Activated CD4-positive, alpha-beta memory T cell treated with anti-CD3 and anti-CD28 coated beads, Interleukin-2, amount 10 ng/mL, durations not matched to agents 7 days and 5 days (primary cell): ENCODE measurements at places on chromosomes 4 and X. TPM values are rescaled to one million over a fixed set of nuclear protein-coding genes. Genes with fewer than 3 reads are reported as not detected.

SATL1 gene
- total RNA-seq, result not detected

GLRA2 gene
- total RNA-seq, result not detected

CXCL8 gene
- 12.5 TPM for total RNA-seq

TMPRSS11A gene
- not detected for total RNA-seq

RNF175 gene
- not detected for total RNA-seq

DOK7 gene
- total RNA-seq, result not detected

IQSEC2 gene
- 0.20 TPM for total RNA-seq

EGFL6 gene
- 3.8 TPM for total RNA-seq

BTK gene
- total RNA-seq, result 0.10 TPM

HGFAC gene
- not detected for total RNA-seq

COX7B2 gene
- not detected for total RNA-seq

- no peak for DNase-seq
Measured at GRCh38 chrX:107324493-107325310, 118.3 kb downstream of the DNAAF6 start.

- no peak for DNase-seq
Measured at GRCh38 chrX:119763836-119764387, 5.5 kb downstream of the SOWAHD start.

DNA sequence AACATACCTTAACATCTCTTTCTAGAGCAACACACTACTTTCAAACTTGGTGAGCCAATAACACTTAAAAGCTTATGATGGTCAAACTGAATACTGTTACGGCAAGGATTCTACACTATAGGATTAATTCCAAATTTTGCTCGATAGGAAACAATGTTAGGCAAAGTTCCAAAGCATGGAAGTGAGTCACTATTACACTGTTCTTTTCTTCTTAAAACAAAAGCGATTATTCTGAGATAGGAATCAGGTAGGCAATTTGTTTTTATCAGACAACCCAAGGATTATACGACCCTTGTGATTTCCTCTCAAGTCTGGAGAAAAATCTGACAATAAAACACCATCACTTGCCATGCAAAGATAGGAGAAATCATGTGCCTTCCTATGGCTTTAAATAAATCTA, 81.5 kb downstream of the HUWE1 start:
- no peak for DNase-seq

DNA sequence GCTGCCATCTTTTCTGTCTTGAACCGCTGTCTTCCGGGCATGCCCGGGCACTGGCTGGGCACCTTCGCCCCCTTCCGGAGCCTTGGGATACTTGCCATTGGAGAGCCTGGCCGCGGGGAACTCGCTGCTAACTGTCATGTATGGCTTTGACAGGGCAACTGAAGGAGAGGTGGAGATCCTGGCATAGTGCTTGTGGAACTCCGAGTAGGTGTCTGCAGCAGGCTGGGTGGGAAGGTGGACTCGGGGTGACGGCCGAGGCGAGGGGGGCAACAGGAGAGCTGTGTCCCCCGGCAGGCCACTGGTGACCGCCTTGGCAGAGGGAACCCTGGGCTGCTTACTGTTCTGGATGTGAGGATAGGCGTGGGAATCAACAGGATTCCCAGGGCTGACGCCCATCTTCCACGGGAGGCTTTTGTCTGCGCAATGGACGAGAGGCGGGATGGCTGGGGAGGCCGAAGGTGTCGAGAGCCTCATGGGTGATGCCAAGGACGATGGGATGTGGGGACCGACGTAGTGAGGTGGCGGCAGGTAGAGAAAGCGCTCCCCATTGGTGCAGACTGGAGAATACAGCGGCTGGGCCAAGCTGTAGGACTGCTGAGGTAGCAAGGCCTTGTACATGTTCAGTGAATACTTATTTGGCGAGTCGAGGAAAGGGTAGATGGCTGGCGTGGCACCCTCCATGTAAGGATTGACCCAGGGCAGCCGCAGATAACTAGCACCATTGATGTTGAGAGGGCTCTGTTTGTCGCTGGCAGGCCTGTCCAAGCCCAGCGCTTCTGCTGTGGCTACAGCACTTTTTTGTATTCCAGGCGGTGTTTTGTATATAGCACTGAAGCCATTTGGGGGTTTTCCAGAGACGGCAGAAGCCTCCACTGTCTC, 23.4 kb downstream of the BCOR start:
- no peak for DNase-seq

DNA sequence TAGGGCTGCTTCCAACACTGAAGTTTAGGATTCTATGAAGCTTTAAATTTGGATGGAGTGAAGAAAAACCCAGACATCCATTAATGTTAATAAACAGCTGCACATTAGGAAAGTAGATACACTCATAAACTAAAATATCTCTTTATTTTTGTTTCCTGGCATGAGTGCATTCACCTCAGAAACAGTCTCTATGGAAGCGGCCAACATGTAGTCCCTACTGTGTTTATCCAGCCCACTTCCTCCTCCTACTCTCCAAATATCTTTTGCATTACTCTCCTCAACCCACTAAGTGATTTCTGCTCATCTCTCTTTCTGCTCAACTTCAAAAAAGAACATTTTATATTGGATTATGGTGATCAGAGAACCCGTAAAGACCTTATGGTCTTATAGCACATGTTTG, 180.3 kb upstream of the MXRA5 start:
- DNase-seq, result no peak

DNA sequence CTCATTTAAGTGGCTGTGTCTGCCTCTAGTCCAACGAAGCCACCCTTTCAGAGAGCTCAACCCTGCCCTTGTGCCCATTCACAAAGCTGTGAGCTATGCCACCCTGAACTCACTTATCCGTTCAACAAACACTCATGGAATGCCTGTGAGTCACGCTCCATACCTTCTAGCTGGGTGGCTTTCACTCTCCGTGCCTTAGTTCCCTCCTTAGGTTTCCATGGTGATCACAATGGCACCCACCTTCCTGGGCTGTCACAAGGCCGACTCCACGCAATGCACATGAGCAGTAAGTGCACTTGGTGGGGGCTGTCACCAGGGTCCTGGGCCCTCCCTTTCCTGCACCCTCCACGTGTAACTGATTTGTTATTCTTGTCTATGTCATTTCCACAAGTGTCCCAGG, 37.2 kb upstream of the PPP2R2C start:
- DNase-seq, result no peak

- no peak for DNase-seq
Measured at GRCh38 chr4:105992641-105993305, 97.5 kb downstream of the NPNT start.

DNA sequence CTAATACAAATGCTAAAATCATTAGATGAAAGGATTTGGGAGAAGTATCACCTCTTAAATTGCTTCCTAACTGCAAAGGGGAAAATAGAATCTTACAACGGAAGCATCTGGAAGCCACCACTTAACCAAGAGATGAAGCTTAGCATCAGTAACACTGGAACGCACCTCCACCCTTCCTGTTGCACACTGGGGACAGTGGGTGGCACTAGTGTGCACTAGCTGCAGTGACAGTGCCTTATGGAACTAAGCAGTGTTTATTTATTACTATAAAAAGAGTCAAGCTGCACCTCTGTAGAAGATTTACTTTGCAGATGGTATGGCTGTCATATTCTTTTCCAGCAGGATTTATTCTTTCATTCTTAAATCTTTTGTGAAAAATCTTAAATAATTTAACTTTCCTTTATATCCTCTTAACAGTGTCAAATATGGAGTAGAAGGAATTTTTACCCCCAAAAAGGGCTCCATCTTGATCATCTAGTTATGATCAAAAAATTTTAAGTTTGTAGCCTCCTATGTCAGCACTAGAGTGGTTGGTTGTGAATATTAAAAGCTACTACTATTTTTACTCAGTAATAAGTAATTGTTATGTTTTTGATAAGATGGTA, 76.7 kb downstream of the SCD5 start:
- peak; percentile 18 for DNase-seq

DNA sequence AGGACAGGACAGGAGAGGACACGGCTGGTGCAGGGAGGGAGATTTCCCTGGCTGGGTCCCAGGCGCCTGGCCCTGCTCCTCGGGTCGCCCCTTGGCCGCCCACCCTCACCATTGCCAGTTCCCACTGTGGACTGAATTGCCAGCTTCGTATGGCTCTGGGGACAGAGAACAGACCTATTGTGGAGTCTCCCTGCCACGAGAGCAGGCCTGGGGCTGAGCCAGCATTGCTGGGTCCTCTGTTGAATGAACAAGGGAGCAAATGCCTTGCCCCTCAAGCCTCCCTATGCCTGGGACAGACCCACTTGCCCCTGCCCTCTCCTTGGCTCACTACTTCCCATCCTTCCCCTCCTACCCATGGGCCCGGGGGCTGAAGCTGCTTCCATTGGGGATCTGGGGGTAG, 4.3 kb downstream of the PLXNA3 start:
- no peak for DNase-seq

- no peak for DNase-seq
Measured at GRCh38 chr4:47061435-47061834, 30.1 kb downstream of the GABRB1 start.

DNA sequence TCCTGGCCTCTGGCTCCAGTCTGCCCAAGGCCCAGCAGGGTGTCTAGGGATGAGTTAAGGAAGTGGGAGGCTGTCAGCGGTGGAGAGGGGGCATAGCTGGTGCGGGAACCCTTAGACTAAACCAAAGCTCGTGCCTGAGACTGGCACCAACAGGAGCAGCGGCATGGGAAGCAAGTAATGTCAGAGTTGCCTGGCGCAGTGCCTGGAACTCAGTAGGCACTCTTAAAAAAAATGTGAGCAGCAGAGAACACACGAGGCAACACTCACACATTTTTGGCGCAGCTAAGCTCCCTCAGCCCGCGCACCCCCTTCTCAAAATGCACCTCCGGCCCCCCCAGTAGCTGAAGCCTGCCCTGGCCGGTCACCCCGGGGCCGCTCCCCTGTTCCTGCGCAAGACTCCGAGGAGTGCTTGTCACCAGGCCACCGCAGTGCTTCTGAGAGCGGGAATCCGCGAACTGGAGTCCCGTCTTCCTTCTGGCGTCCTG, 583 bp downstream of the GABRE start:
- DNase-seq, result no peak

DNA sequence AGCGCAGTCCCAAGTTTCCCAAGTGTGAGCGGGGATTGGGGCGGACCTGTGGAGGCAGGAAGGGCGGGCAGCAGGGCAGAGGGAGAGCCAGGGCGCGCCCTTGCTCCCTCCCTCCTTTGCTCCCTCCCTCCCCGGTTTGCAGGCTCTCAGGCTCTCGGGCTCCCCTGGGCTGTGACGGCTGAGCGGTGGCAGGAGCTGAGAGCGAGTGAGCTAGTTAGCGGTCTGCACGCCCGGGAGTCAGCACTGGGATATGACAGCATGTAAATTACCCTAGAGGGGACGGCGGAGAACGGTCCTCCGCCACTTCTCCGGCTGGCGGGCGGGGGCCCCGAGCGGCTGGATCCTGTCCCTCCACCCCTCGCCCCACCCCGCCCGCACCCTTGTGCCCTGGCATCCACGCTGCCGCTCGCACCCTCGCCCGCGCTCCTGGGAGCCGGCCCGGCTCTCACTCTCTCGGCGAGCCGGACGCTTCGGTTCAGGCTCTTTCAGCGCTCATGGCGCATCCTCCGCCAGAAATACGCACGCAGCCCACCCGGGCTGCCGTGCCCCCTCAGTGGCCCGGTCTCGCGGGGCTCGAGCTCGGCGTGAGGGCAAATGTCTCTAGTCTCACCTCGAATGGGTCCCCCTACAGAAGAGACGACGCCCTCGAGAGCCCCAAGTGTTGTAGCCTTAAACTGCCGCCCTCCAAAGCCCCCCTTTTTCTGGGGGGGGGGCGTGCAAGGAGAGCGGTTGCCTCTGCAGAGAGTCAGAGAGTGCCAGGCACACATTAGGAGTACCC, at the start of gene TSC22D3:
TSC22D3 (minus strand) TSS at position 54 of the 778 bp plus-strand sequence. CDS start 368 bp downstream, outside the sequence.
- peak; percentile 61 for DNase-seq

- no peak for DNase-seq
Measured at GRCh38 chrX:17829566-17829965, 31.5 kb downstream of the RAI2 start.

GRCh38 chr4:83510442-83510841, 25.5 kb upstream of the GPAT3 start:
- no peak for DNase-seq

GRCh38 chr4:90585961-90586360, 458.8 kb downstream of the CCSER1 start:
- DNase-seq, result no peak

DNA sequence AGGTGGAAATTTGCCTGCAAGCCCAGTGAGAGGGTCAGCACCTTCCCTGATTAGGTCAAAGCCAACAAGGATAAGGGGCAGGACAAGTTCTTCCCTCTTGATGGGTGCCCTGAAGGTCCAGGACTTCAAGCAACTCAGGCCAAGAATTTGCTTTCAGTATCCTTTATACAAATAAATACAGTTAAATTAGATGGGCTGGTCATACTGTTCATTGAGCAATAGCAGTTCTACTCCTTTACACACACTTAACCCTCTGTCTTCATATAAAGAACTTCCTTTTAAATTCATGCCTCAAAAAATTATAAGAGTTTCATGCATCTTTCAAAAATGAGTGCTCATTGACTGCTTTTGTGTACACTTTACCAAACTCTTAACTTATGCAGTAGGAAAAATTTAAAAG, 392.0 kb downstream of the SPRY1 start:
- no peak for DNase-seq

GRCh38 chr4:83305187-83305586, 20.6 kb upstream of the COQ2 start:
- DNase-seq, result no peak

DNA sequence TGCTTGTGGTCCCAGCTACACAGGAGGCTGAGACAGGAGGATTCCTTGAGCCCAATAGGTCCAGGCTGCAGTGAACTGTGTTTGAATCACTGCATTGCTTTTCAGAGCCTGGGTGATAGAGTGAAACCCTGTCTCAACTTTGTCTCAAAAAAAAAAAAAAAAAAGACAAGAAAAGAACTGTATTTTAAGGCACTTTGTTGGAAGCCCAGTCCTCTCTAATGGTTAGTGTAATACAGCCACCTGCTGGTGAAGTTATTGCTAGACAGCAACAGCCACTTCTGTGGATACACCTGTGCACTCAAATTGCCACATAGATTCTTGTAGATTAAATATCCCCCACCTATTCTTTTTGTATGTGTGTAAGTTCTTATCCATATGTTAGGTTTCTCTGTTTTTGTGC, 10.1 kb upstream of the FGG start:
- DNase-seq, result no peak

- no peak for DNase-seq
Measured at GRCh38 chr4:123984886-123985285, 588.3 kb downstream of the SPRY1 start.

- no peak for DNase-seq
Measured at GRCh38 chrX:10811111-10811510, 190.7 kb upstream of the MID1 start.

- DNase-seq, result peak; percentile 56
Measured at GRCh38 chr4:128812442-128813235, 3.1 kb downstream of the JADE1 start.

GRCh38 chrX:68915778-68916177, 87.0 kb downstream of the EFNB1 start:
- DNase-seq, result no peak

- no peak for DNase-seq
Measured at GRCh38 chr4:121034017-121034416, 38.3 kb downstream of the NDNF start.

DNA sequence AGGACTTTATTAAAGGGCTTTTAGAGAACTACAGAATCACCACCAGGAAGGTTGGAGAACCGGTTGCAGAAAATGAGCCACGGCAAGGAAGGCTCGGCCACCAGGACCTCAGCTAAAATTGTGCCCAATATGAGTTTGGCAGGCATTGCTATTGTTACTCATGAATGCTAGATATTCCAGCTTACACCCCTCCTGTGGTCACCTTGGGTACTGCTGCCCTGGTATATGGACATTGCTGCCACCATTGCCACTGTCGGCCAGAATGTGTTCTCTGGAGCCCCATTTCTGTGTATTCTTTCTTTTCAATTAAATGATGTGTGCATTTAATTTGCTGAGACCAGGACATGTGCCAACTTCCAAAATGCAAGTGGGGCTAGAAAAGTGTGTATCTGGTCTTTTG, 626.7 kb upstream of the BOD1L1 start:
- no peak for DNase-seq

- no peak for DNase-seq
Measured at GRCh38 chrX:123184866-123185276, 793 bp downstream of the GRIA3 start.
